Suprapubic skin (tissue), 4 donors: ENCODE measurements at places on chromosomes 3 and 15. TPM values are rescaled to one million over a fixed set of nuclear protein-coding genes. Genes with fewer than 3 reads are reported as not detected.

GRAMD1C gene
- 25.5 TPM for total RNA-seq

CPB1 gene
- not detected for total RNA-seq

FEZF2 gene
- total RNA-seq, result not detected

GRCh38 chr3:72127844-72128243, 342.9 kb upstream of the PROK2 start:
- DNase-seq, result no peak

CELF6 gene
- total RNA-seq, result 0.79 TPM

DNA sequence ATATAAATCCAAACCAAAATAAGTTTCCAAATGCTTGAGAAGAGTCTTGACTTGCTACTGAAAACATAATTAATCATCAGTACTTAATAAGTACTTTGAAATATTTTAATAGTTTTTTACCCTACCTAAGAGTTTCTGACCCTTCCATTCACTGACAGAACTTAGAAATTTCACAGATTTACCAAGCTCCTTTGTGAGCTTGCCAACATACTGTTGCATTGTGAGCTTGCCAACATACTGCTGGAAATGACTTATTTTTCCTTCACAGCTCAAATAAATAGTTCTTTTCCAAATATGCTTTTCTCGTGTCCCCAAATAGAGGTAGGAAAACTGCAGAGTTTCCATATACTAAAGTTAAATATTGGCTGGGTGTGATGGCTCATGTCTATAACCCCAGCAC, 9.6 kb upstream of the AADAC start:
- no peak for DNase-seq

ERICH6 gene
- not detected for total RNA-seq

GRCh38 chr15:61938249-61938648, 122.0 kb downstream of the VPS13C start:
- DNase-seq, result no peak

- no peak for DNase-seq
Observed at GRCh38 chr3:23376516-23377248, 173.6 kb downstream of the UBE2E2 start.

DNA sequence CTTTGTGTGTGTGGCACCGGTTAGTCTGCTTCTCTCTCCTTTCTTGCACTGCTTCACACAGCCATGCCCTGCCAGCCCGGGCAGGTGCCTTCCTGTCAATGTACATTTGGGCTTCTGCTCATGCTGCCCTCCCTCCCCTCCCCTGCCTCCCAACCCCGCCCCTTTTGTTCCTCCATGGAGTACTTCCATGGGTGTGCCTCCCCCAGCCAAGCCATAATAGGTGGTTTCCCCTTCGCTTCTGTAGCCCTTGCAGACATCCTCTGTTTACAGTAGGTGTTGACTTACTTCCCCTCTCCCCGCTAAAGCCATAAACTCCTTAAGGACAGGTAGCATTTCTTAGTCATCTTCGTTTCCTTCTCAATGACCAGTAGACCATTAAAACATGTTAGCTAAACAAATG, 31.8 kb upstream of the CRTC3 start:
- no peak for DNase-seq

- no peak for DNase-seq
Observed at GRCh38 chr3:190886945-190887344, 24.5 kb upstream of the GMNC start.

PRSS50 gene
- not detected for total RNA-seq

- no peak for DNase-seq
Observed at GRCh38 chr15:99721896-99722295, 11.3 kb downstream of the LYSMD4 start.

GRCh38 chr15:24899367-24899766, 55.4 kb upstream of the SNRPN start:
- DNase-seq, result no peak

- DNase-seq, result no peak
Observed at GRCh38 chr3:27661797-27662196, 60.3 kb downstream of the EOMES start.

DNA sequence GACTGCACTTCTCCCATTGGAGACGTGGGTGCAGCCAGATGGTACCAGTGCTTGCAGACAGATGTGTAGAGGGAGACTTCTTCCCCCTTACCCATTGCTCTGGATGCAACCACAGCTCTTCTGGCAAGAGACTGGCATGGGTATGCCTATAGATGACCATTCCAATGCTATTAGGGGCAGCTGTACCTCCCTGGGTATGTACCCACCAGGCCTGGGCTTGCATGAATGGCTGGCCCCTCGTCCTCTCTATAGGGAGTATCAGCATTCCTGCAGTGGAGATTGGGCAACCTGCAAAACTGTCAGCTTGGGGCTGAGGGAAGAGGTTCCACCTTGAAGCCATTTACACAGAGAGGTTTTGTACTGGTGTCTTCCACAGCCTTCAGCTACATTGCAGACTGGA, 57.6 kb upstream of the FXR1 start:
- no peak for DNase-seq

RNF168 gene
- 22.2 TPM for total RNA-seq
